Muscle of back (tissue), 13 donors: ENCODE measurements at places on chromosomes 2 and 18. TPM values are rescaled to one million over a fixed set of nuclear protein-coding genes. Genes with fewer than 3 reads are reported as not detected.

GRCh38 chr2:7906431-7906830 lies 775.4 kb upstream of the ID2 start:
- DNase-seq: no peak

The CHRNG gene
- 86.6 TPM for polyA plus RNA-seq

DNA sequence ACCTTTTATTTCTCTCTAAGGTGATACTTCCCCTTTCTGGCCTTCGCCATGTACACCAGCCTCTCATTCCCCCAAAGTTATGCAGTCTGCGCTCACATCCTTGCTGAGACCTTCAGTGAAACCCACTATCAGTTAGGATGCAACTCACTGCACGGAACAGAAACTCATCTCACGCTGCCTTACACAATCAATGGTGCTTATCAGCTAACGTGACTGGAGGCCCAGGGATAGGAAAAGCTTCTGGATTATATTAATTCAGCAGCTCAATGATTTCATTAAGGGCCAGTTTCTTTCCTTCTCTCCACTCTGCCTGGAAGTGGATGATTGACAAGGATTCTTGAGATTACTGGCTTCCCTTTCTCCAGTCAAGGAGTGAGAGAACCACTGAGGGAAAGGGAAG lies 44.8 kb downstream of the CDH2 start:
- DNase-seq: no peak

DNA sequence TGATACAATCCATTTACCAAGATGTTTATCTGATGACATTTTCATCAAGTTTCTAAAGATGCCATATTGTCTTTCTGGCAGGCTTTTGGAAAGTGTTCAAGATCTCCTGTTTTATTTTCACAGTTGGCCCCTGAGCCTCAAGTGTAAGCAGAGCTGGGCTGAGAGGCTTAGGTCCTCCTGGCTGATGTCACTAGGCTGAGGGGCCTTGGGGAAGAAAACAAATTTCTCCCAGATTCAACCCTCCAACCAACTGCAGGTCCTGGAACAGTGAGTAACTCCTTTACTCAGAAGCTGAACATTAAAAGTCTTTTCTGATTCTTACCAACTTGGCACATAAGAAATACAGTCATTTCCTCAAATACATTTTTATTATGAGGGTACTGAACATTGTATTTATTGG lies 14.9 kb upstream of the IL1RL1 start:
- no peak for DNase-seq

The CCDC148 gene
- polyA plus RNA-seq: 0.58 TPM

DNA sequence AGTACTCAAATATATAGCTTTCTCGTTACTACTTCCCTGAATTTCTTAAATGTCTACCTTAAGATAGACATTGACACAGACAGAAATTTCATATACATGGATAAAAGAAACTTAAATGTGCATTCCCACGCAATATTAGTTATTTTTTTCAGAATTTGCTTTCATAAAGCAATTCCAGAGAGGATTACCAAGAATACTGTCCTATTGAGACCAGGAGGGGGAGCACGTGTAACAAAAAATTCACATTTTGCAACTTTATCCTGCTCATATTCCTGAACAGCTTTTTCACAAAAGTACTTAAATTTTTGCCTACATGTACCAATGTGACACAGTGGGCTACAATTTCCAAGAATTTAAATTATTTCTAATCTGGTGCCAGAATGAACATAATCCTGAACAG lies 30.7 kb upstream of the ERCC3 start:
- peak; percentile 50 for DNase-seq

GRCh38 chr2:23291239-23291638 lies 93.7 kb upstream of the KLHL29 start:
- DNase-seq: peak; percentile 60

DNA sequence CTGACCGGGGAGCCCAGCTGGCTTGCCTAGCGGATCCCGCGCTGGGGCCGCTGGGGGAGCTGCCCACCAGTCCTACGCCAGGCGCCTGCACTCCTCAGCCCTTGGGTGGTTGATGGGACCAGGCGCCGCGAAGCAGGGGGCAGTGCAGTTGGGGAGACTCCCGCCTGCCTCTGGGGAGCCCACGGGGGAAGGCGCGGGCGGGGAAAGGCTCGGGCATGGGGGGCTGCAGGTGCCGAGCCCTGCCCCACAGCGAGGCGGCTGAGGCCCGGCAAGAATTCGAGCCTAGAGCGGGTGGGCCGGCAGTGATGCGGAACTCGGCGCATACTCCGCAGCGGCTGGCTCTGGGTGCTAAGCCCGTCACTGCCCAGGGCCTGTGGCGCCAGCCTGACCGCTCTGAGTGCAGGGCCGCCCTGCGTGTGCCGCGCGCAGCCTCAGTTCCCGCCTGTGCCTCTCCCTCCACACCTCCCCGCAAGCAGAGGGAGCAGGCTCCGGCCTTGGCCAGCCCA lies 249.1 kb upstream of the TEKT4 start:
- no peak for DNase-seq

DNA sequence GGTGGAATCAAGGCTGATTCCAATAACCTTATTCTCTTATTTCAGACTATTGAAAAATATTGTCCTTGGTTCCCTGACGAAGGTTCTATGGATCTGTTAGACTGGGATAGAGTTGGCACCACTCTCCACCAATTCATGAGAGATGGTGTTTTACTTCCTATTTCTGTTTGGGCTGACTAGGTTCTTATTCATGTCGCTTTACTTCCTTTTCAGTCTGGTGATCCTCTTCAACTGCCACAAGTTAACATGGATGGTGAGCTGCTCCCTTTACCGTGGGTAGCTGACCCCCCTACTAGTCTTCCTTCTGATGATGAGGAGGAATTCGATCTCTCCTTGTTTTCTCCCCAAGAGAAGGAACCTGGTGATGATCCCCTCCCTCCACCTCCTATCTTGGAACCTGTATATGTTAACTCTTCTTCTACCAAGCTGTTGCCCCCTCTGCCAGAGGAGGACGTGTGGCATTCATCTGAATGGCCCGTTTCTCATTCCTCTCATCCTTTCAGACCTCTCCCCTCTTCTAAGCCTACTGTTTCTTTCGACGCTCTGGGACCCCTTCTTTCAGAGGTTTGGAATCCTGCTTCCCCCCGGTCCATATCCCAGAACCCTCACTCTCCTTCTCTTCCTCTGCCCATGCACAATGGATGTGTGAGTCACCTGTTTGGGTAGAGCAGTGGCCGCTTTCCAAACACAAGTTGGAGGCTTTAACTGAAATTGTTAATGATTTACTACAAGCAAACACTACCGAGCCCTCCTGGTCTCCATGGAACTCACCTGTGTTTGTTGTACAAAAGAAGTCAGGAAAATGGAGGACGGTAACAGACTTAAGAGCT lies 13.5 kb upstream of the CNOT11 start:
- DNase-seq: no peak

DNA sequence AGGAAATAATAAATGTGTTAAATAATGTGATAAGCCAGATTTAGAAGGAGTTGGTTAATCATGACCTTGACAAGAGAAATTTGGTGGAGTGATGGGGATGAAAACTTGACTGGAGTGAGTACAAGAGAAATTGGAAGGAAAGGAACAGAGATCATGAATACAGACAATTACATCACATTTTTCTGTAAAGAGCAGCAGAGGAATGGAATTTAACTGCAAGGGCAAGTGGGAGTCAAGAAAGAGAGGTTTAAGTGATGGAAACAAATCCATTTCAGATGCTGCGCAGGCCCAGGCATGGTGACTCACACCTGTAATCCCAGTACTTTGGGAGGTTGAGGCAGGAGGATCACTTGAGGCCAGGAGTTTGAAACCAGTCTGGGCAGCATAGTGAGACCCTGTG lies 46.7 kb downstream of the ICA1L start:
- DNase-seq: no peak
